NCI-H1092 treated with DMSO at 0.1 percent for 48 hours (cell line): ENCODE measurements at places on chromosomes 16 and 17.

DNA sequence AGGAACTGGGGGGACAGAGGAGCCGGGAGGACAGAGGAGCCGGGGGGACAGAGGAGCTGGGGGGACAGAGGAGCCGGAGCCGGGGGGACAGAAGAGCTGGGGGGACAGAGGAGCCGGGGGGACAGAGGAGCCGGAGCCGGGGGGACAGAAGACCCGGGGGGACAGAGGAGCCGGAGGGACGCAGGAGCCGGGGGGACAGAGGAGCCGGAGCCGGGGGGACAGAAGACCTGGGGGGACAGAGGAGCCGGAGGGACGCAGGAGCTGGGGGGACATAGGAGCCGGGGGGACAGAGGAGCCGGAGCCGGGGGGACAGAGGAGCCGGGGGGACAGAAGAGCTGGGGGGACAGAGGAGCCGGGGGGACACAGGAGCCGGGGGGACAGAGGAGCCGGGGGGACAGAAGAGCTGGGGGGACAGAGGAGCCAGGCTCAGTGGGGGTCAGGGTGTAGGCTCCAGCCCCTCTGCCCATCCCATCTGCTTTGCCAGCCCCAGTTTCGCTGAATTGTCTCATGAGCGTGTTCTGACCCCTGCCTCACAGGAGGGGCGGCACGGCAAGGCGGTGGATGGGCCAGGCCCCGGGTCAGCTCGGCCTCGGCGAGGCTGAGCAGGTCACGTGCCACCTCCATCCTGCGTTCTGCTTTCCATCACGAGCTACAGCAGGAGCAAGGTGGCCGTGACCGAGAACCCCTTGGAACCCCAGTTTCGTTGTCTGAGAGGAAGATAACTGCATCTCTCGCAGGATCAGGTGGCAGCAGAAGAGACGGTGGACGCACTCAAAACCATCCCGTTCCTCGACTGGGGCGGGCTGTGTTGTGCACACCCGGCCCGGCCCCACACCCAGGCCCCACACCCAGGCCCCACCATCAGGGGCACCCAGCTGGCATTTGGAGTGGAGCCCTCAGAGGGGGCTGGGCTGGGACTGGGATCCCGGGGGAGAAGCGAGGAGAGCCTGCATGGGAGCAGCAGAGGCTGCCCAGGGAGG lies 26.1 kb upstream of the CBFA2T3 start:
- DNase-seq: peak; percentile 30

DNA sequence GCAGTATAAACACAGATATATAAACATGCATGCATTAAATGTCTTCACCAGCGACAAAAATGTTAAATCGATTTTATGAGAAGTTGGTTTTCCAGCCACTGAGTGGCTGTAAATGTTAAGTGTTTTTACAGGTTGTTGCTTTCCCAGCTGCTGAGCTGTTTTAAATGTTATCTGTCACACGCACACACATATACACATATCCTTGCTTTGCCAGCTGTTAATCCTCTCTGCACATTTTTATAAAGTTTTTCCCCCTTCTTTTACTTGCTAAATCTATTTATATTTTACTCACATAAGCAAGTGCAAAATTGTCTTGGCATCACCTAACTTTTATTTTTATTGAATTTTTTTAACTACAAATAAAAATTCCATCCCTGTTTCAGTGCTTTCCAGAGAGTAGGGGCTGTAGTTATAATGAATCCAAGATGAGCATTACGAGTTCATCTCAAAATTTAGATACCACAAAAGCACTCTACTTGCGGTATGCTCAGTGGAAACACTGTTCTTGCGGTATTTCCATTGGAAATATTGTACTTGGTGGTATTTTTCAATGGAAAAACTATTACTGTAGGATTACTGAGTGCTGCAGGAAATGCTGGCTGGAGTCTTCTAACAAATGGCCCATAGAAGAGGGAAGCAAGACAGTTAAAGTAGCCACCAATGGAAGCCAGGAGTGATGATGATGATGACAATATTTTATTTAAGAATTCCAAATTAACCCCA lies 124.9 kb upstream of the KCNJ16 start:
- DNase-seq: peak; percentile 11

DNA sequence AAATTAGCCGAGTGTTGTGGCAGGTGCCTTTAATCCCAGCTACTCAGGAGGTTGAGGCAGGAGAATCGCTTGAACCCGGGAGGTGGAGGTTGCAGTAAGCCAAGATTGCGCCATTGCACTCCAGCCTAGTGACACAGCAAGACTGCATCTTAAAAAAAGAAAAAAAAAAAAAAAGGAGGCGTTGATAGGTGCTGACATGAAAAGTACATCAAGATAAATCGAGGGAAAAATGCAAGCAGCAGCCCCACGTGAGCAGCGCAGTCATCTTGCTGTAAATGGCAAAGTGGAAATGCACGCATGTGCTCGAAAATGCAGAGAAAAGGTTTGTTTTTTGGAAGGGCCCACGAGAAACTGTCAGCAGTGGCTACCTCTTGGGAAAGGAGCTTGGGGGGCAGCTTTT lies 20.9 kb downstream of the MXRA7 start:
- no peak for DNase-seq

GRCh38 chr17:77323413-77324171 lies 182.8 kb downstream of the SEC14L1 start:
- no peak for DNase-seq

DNA sequence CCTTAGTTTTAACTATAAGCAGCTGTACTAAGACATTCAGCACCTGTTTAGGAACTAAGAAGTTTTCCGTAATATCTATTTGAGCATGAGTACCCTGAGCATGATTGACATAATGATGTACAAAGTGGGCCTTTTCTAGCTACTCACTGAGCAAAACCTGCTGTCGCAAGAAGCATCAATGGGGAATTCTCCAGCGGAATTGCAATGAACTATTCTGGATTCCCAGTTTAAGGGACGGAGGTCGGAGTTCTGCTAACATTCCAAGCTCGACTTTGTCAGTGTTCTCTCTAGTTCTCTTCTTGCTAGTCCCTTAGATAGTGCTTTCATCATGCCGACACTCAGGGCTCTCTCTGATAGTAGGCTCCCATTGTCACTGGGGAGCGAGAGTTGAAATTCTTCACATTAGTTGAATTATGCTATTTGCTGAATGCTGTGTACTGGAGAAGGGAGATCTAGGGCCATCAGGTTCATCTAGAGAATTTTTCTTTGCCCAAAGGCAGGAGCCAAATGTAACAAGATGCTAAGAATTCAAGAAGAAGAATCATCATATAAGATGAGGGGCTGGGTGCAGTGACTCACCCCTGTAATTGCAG lies 40.2 kb upstream of the MYH2 start:
- DNase-seq: no peak

GRCh38 chr17:73976147-73976546 lies 227.3 kb upstream of the RPL38 start:
- no peak for DNase-seq

GRCh38 chr17:47225436-47225858 lies 16.3 kb downstream of the MYL4 start:
- DNase-seq: no peak

DNA sequence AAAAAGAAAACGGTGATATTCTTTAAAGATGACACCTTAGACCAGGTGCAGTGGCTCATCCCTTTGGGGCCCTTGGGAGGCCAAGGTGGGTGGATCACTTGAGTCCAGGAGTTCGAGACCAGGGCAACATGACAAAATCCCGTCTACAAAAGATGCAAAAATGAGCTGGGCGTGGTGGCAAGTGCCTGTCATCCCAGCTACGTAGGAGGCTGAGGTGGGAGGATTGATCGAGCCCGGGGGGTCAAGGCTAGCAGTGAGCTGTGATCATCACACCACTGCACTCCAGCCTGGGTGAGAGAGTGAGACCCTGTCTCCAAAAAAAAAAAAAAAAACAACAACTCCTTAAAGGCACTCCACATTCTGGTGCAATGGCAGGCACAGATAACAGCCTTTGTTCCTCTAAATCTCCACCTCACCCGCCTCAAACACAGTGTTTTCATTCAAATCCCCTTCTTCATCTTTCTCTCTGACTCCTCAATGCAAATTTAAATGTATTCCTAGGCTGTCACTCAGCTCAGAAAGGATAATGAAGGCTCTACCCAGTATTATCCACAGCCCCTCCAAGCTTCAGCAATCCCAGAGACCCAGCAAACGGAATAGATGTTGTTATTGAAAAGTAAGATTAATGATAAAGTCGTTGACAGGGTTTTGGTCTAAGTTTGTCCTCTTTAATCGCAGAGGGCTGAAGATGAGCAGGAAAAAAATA lies 56.2 kb upstream of the CACNG5 start:
- no peak for DNase-seq

DNA sequence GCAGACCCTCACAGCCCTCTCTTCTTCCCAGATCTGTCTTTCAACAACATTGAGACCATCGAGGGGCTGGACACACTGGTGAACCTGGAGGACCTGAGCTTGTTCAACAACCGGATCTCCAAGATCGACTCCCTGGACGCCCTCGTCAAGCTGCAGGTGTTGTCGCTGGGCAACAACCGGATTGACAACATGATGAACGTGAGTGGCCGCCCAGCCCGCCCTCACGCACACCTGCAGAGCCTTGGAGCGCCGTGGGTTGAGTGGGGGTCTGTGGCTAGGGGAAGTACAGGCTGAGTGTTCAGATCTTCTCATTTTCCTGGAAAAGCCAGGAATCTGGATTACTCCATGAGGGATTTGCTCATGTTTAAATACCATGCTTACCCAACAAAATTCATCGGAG lies 15.2 kb downstream of the DRC3 start:
- no peak for DNase-seq
